PC-9 (cell line): ENCODE measurements at places on chromosomes 11 and 22.
A peak's percentile ranks its signal among the peaks of the same experiment; 100 is the strongest.

DNA sequence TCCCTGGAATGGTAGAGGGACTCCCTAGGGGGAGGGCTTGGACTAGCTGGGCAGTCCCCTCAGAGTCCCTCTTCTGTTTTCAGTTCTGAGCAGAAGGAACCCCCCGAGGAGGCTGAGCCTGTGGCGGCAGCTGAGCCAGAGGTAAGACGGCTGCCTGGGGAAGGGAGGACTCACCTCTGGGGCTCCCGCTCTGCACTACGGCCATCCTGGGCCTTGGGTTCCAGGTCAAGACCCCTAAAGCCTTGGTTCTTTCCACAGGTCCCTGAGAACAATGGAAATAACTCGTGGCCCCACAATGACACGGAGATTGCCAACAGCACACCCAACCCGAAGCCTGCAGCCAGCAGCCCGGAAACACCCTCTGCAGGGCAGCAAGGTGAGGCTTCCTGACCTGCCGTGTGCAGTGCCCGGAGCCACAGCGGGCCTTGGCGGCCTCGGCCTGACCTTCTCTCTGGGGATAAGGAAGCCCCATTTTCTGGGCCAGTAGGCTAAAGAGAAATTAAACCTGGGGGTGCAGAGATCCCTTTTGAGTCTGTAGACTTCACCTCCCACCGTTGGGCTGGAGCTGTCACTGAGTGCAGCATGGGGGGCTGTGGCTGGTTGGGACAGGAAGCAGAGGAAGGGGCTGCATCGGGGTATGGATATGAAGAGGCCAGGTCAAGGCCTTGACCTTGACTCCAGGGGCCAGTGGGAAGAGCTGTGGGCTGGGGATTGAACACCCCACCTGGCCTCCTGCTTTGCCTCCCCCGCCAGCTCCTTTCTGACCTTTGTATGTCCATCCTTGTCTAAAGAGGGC is 15.0 kb downstream of the INCENP start:
- no peak for DNase-seq

- DNase-seq: no peak
Observed at GRCh38 chr11:701741-702461, 4.1 kb upstream of the EPS8L2 start.

GRCh38 chr22:39724390-39724789 is 153.8 kb downstream of the CACNA1I start:
- DNase-seq: no peak

DNA sequence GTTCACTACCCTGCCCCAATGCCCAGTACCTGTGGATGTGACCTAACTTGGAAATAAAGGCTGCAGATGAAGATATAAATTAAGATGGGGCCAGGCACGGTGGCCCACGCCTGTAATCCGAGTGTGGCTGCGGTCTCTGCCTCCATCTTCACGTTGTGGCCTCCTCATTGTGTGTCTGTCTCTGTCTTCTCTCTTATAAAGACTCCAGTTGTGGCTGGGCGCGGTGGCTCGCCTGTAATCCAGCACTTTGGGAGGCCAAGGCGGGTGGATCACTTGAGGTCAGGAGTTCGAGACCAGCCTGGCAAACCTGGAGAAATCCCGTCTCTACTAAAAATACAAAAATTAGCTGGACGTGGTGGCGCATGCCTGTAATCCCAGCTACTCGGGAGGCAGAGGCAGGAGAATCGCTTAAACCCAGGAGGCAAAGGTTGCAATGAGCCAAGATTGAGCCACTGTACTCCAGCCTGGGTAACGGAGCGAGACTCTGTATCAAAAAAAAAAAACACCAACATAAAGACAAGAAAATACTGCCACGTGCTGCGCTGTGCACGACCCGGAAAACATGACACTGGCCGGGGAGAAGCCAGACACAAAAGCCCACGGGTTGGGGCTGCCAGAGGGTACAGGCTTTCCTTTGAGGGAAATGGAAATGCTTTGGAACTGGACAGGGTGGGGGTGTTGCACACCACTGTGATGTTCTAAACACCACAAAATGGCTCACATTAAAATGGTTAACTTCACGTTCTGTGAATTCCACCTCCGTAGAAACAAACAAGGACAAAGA is 18.7 kb downstream of the CELSR1 start:
- DNase-seq: no peak

DNA sequence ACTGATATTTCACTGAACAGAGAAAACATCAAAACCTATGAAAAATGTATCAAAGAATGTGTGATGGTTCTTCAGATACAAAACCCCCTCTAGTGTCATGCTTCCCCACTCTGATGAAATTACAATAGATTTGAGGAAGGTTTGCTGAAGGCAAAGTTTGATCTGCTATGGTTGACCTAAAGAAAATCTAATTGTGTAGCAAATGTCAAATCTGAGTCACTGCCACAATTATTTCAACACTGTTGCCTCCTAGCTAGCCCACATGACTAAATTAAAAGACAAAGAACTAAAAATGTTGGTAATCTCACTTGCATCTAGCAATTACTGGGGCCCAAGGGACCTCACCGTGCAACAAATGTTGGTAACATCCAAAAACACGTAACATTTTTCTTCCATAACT is 728.0 kb downstream of the DLG2 start:
- DNase-seq: no peak

DNA sequence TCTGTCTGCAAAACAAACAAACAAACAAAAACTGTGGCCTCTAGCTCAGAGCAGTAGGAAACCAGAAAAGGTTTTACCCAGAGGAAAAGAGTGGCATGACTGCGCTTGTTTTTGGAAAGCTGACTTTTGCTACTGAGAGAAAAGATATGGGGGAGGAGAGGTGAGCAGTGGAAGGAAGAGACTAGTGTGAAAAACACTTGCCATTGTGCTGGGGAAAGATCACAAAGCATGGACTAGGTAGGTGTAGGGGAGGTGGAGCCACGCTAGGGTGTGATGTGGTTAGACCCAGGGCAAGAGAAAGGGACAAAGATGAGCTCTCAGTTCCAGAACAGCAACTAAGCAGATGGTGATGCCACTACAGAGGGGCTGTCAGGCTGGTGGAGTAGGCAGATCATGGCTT is 319.2 kb downstream of the LARGE1 start:
- no peak for DNase-seq

DNA sequence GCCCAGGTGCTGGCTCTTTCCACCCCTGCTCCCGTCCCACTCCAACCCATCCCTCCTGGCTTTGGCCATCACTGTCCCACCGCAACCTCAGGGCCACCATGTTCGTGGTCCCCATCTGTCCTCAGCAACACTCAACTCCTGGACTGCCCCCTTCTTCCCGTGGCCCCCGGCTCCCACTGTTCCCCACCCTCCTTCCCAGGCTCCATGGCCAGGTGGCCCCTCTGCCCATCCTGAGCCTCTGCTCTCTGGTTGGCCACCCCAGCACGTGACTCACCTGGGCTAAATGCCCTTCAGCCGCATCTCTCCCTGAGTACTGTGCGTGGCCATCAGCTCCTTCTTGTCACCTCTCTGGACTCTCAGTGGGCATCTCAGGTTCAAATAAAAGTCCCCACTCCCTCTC is 41.6 kb upstream of the PHF21B start:
- no peak for DNase-seq

DNA sequence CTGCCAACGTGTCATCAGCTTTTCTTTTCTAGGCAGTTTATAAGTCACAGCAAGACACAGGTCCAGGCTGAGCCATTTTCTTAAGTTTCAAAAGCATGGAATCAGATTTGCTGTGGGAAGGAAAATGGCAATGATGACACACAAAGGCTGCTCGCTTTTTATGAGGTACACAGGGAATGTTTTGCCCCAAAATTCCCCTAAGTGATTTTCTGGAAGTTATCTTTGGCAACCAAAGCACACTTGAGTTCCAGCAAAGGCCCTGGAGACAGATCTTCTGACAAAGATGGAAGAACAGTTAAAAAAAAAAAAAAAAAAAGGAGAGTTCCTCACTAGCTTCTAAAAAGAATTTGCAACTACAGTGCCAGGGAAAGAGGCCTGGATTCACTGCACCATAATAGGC is 260.8 kb downstream of the LARGE1 start:
- DNase-seq: no peak

GRCh38 chr11:59207988-59208451 is 4.7 kb downstream of the MPEG1 start:
- peak; percentile 62 for DNase-seq

DNA sequence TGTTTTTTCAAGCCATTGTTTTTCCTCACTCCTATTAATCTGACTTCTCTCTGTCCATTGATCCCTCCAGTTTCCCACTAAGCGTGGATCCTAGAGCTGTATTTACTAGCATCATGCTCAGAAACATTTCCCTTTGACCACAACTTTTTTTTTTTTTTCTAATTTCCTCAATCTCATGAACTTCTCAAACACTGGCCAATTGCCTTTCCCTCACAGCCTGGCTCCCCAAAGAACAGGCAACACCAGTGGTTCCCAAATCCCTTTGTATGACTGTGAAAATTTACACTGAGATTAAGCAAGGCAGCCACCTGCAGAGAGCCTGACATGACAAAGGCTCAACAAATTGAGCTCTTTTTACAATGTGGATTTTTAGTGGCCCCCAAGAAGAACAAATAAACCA is 1.4 kb upstream of the TPP1 start:
- no peak for DNase-seq

GRCh38 chr22:19610518-19611253 is 86.5 kb upstream of the CLDN5 start:
- DNase-seq: no peak
